Substantia nigra (tissue), 51 donors: ENCODE measurements at places on chromosomes 3 and 15.

- no peak for DNase-seq
Observed at GRCh38 chr15:94250801-94251200, 19.4 kb downstream of the MCTP2 start.

- no peak for DNase-seq
Observed at GRCh38 chr3:157089455-157090221, 70.3 kb downstream of the CCNL1 start.

- no peak for DNase-seq
Observed at GRCh38 chr3:135232226-135232625, 437.2 kb downstream of the EPHB1 start.

DNA sequence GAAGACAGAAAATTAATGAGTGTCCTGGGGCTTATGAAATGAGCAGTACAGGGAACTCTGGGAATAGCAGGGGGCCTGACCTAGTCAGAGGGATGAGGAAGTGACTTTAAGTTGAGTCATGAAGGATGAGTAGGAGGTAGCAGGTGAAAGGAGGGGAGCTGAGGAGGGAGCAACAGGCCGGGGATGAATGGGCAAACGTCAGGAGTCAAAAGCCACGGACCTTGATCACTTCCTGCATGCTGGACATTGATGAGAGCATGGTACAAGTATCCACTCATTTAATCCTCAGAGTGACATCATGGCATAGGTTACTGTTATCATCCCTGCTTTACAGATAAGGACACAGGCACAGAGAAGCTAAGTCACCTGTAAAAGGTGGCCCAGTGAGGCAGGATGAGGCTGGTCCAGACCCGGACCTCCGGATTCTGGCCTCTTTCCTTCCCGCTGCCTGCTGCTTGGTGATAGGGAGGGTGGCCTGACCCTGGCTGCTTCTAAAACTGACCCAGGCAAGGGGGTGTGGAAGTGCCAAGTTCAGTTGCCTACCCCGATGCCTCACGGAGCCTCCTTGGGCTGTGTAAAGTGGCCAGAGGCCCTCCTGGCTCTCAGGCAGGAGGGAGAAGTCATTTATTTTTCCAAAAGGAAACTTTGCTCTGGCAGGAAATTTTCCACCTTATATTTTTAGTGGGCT is 7.6 kb downstream of the CORO2B start:
- no peak for DNase-seq
